ENCODE measurements at places on chromosomes 16 and 17.

- DNase-seq, result no peak
Measured at GRCh38 chr17:47213540-47213939, 4.4 kb downstream of the MYL4 start.

DNA sequence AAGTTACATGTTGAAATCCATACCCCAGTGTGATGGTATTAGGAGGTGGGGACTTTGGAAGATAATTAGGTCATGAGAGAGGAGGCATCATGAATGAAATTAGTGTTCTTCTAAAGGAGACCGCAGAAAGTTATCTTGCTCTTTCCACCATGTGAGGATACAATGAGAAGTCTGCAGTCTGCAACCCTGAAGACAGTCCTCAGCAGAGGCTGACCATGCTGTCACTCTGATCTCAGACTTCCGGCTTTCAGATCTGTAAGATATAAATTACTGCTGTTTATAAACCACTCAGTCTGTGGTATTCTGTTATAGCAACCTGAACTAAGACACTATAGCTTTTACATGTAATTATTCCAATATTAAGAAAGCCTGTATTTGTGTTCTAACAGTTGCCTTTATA lies 116.7 kb upstream of the CES5A start:
- DNase-seq, result no peak

DNA sequence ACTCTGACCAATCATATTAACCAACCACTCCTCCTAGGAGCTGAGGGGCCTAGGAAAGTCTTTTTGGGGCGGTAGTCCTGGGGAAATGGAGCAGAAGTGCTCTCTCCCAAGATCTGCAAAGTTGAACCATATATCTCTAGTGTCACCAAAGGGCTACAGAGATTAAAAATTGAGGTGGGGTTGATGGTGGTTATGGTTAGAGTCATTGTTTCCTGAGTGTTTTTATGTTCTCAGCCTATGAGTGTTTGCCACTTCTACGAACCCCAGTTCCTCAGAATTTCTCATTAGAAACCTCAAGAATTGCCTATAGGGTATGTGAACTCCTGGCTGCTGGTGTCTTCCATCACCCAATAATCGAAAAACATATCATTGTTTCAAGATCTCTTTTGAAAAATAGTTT lies 217.8 kb downstream of the CDRT15L2 start:
- DNase-seq, result no peak

- DNase-seq, result no peak
Measured at GRCh38 chr17:41448506-41448905, 7.7 kb upstream of the KRT38 start.

DNA sequence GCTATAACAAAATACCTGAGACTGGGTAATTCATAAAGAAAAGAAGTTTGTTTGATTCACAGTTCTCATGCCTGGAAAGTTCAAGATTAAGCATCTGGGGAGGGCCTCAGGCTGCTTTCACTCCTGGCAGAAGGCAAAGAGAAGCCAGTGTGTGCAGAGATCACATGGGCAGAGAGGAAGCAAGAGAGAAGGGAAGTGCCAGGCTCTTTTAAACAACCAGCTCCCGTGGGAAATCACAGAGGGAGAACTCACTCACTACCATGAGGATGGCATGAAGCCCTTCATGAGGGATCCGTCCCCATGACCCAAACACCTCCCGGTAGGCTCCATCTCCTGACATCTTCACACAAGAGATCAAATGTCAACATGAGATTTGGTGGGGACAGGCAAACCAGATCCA lies 501.6 kb downstream of the MAF start:
- no peak for DNase-seq
